ENCODE measurements at places on chromosomes 4 and X. TPM values are rescaled to one million over a fixed set of nuclear protein-coding genes. Genes with fewer than 3 reads are reported as not detected.

- no peak overlapping the region for H3K4me3 ChIP-seq
- no peaks in the 10 kb centered on the region for H3K4me1 ChIP-seq
- no peak for DNase-seq
These were observed 229.5 kb downstream of the SPCS3 start for GRCh38 chr4:176549161-176549865.

GRCh38 chr4:150117094-150117493 is 38.8 kb downstream of the DCLK2 start:
- H3K27me3 ChIP-seq: no peaks in the 10 kb centered on the region
- DNase-seq: no peak
- no peaks in the 10 kb centered on the region for H3K4me1 ChIP-seq
- H3K27ac ChIP-seq: no peak overlapping the region
- H3K4me3 ChIP-seq: no peak overlapping the region
- H3K36me3 ChIP-seq: no peaks in the 10 kb centered on the region

DNA sequence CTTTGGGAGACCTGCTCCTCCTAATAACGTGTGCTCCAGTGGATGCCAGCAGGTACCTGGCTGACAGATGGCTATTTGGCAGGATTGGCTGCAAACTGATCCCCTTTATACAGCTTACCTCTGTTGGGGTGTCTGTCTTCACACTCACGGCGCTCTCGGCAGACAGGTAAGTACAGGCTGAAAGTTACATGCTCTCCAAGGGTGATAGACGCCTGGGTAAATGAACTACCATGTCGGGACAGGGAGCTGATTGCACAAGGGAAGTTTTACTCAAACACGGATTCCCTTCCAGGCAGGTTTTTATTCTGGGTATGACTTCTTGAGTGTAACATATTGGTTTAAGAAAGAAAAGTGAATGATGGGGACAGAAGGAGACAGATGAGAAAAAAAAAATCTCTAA is 836 bp downstream of the GRPR start:
- H3K27me3 ChIP-seq: no peaks in the 10 kb centered on the region
- no peaks in the 10 kb centered on the region for H3K4me1 ChIP-seq
- no peak for DNase-seq
- no peaks in the 10 kb centered on the region for H3K36me3 ChIP-seq

GRCh38 chr4:135197641-135198040 is 996.1 kb upstream of the PABPC4L start:
- H3K36me3 ChIP-seq: no peaks in the 10 kb centered on the region
- H3K27ac ChIP-seq: no peak overlapping the region
- no peak overlapping the region for H3K4me3 ChIP-seq
- H3K4me1 ChIP-seq: no peaks in the 10 kb centered on the region
- H3K27me3 ChIP-seq: no peaks in the 10 kb centered on the region
- DNase-seq: no peak

DNA sequence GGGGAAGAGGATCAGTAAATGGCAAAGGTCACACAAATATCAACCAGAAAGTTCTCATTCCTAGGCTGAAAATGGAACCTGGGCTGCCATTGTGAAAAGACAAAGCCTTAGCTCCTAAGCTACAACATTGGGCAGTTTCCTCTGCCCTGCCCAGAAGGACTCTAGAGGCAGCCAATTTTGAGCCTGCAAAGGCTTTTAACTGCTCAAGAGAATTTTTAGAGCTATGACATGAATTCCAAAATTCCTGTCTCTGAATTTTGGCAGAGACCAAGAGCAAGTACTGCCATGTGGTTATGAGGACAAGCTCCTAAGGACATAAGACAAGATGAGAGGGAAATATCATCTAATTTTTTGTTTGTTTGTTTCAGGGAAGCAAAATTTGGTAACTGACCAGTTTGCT is 29.6 kb upstream of the IGFBP7 start:
- no peak for DNase-seq
- H3K27me3 ChIP-seq: no peaks in the 10 kb centered on the region
- H3K36me3 ChIP-seq: no peaks in the 10 kb centered on the region
- no peaks in the 10 kb centered on the region for H3K4me1 ChIP-seq
- no peak overlapping the region for H3K27ac ChIP-seq

DNA sequence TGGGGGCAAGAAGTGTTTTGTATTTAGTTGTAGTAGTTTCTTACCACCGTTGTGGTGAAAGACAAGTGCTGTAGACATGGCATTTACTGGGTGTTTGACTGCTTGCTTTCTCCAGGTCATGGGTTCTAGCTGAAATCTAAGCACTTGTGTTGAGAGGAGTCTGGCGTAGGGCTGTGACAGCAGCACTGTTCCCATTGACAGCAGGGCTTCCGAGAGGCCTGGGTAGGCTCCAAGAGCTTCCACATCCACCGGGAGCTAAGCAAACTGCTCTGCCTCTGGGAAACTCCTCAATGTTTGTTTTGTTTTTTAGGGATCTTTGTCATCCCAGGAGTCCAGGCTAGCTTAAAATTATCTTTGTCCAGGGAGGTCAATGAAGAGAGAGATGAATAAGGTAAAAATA is 44.3 kb downstream of the BMPR1B start:
- no peak for DNase-seq
- H3K27me3 ChIP-seq: no peaks in the 10 kb centered on the region
- no peak overlapping the region for H3K4me3 ChIP-seq

GRCh38 chr4:130468340-130468739 is 1372.4 kb downstream of the C4orf33 start:
- DNase-seq: no peak
- H3K4me1 ChIP-seq: no peaks in the 10 kb centered on the region
- H3K27ac ChIP-seq: no peak overlapping the region
- H3K36me3 ChIP-seq: no peaks in the 10 kb centered on the region
- H3K27me3 ChIP-seq: no peaks in the 10 kb centered on the region

DNA sequence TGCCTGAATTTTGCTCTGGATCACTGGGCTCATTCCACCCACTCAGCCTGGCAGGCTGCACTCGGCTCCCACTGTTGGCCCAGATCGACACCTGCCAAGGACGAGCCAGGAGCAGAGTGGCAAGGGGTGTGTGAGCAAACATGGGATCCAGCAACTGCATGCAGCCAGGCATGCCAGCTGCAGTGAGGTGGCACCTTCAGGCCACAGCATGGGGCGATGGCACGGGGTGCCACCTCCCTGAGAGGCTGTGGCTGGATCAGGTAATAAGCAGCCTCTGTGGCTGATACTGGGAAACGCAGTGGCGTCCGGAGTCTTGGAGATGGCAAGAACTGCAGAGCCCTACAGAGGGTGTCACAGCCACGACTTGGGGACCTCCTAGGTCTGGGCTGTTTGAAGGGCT is 244.5 kb upstream of the FSTL5 start:
- no peak overlapping the region for H3K4me3 ChIP-seq
- no peak overlapping the region for H3K27ac ChIP-seq
- DNase-seq: no peak
- H3K27me3 ChIP-seq: no peaks in the 10 kb centered on the region

DNA sequence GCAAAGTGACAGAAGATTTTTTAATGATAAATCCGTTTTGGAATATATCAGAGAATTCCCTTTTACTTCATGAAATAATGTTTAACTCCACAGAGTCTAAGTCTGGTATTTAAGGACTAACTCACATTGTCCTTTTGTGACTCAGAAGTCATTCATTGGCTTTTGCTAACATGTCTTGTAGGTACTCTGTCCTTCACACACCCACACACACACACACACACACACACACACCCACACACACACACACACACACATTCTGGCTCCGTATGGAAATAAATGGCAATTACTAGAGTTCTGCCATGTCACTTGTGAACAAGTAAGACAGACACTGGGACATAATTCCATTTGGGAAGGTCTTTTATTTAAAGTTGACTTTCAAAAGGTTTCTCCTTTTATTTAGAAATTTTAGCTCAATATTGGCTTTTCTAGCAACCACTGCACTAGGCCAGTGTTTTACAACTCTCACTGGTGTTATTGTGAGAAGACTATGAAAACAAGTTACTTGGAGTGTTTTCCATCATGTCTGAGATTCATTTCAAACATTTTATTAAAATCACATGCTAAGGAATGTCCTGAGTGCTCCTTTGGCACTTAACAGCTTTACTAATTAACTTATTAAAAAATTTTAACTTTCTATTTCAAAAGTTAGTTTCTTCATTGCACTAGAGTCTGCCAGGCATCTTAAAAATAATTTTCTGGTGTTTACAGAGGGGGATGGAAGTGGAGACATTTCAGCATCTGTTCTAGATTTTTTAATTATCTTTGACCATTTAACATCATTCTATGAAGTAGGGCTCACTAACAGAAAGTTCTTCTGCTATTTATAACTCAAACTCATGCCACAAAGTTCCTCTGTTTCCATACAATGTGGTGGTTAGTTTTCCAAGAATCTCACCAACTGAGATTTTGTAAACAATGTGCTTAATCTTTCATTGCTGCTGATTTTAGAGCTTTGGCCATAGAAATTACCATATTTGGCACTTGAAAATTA is 240.3 kb upstream of the GPC4 start:
- H3K27me3 ChIP-seq: no peaks in the 10 kb centered on the region
- DNase-seq: no peak
- no peak overlapping the region for H3K27ac ChIP-seq
- no peak overlapping the region for H3K4me3 ChIP-seq
- no peaks in the 10 kb centered on the region for H3K4me1 ChIP-seq

GRCh38 chr4:150337734-150338133 is 244.2 kb upstream of the MAB21L2 start:
- no peaks in the 10 kb centered on the region for H3K4me1 ChIP-seq
- H3K27me3 ChIP-seq: no peaks in the 10 kb centered on the region
- DNase-seq: no peak
- no peaks in the 10 kb centered on the region for H3K36me3 ChIP-seq

- H3K27me3 ChIP-seq: no peaks in the 10 kb centered on the region
- no peak overlapping the region for H3K4me3 ChIP-seq
- H3K27ac ChIP-seq: no peak overlapping the region
- H3K36me3 ChIP-seq: no peaks in the 10 kb centered on the region
- DNase-seq: no peak
- H3K4me1 ChIP-seq: no peaks in the 10 kb centered on the region
These were observed 212.7 kb downstream of the GRID2 start for GRCh38 chr4:92516450-92516849.

DNA sequence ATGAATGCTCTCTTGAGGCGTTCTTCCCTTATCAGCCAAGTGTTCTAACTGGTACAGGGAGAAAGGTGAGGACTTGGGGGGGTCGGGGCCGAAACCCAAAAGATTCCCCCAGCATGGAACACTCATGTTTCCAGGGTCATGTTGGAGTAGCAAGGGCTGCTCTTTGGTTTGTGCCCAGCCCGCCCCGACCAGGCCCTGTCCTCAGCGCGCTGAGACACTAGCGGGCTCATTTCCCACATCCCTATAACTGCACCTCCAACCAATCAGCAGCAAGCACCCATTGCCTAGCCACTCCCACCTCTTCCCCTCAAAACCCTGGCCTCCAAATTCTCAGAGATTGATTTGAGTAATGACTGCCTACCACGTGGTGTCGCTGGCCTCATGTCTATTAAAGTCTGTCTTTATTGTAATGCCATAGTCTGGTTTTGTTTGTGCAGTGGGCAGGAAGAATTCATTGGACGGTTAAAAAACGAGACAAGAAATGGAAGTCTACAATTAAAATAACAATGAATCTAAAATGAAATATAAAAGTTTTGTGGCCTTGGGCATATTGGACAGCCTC is 1928.4 kb downstream of the STIM2 start:
- no peaks in the 10 kb centered on the region for H3K36me3 ChIP-seq
- no peak for DNase-seq
- no peak overlapping the region for H3K4me3 ChIP-seq
- no peak overlapping the region for H3K27ac ChIP-seq
- H3K4me1 ChIP-seq: no peaks in the 10 kb centered on the region
- H3K27me3 ChIP-seq: no peaks in the 10 kb centered on the region

DNA sequence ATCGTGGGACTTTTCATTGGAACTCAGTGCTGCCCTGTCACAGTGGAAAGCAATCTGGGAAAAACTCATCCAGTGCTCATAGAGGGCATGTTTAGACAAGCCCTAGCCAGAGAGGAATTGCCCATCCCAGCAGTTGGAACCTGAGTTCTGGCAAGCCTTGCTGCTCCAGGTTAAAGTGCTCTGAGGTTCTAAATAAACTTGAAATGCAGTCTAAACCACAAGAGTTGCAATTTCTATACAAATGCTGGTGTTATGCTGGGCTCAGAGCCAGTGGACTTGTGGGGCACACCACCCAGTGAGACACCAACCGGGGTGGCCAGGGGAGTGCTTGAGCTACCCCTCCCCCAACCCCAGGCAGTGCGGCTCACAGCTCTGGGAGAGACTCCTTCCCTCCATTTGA is 142.8 kb upstream of the PPP1R2C start:
- H3K36me3 ChIP-seq: no peaks in the 10 kb centered on the region
- no peak for DNase-seq
- H3K4me1 ChIP-seq: no peaks in the 10 kb centered on the region
- H3K4me3 ChIP-seq: no peak overlapping the region
- no peaks in the 10 kb centered on the region for H3K27me3 ChIP-seq
- no peak overlapping the region for H3K27ac ChIP-seq

DNA sequence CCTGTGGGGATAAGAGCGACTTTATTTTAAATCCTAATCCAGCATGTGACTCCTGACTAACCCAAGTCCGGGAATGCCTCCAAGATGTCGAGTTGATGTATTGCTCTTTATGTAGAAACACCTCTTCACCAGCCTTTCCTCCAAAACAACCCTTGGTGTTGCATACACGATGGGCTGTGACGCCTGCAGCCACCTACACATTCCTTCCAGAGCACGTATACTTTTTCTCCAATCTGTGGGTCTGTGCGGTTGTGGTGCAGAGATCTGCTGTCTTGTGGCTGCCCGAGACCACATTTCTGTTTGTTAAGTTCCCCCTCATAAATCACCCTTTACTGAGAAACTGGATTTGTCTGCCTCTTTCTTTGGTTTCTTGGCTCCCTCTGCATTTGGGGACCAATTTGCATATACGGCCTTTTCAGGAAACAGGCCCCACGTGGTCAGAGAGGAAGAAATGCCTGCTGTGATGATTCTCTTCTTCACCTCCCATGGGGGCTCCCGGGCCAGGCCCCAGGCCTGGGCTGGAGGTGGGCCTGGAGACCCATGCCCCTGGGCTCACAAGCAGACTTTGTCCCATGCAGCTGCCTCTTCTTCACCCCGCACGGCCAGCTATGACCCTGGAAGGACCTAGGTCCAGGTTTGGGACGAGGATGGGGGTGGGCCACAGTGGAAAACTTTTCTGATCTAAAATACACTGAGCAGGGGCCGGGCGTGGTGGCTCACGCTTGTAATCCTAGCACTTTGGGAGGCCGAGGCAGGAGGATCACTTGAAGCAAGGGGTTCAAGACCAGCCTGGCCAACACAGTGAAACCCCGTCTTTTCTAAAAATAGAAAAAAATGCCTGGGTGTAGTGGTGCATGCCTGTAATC is 21.4 kb upstream of the AFAP1 start:
- H3K27ac ChIP-seq: no peak overlapping the region
- H3K4me1 ChIP-seq: peaks cover 33% of the 10 kb centered on the region
- H3K4me3 ChIP-seq: no peak overlapping the region
- no peaks in the 10 kb centered on the region for H3K36me3 ChIP-seq
- no peaks in the 10 kb centered on the region for H3K27me3 ChIP-seq

GRCh38 chr4:66091786-66092185 is 421.5 kb upstream of the EPHA5 start:
- no peak overlapping the region for H3K27ac ChIP-seq
- no peaks in the 10 kb centered on the region for H3K27me3 ChIP-seq
- no peaks in the 10 kb centered on the region for H3K36me3 ChIP-seq
- no peak overlapping the region for H3K4me3 ChIP-seq
- no peak for DNase-seq

- H3K27ac ChIP-seq: no peak overlapping the region
- DNase-seq: no peak
- no peaks in the 10 kb centered on the region for H3K27me3 ChIP-seq
- peaks cover 14% of the 10 kb centered on the region for H3K4me1 ChIP-seq
These were observed 6.7 kb downstream of the APOO start for GRCh38 chrX:23901060-23901459.

The APLN gene
- not detected for total RNA-seq

The GRIA2 gene
- not detected for total RNA-seq

The NR3C2 gene
- total RNA-seq: 46.0 TPM

The MMRN1 gene
- total RNA-seq: 0.52 TPM

The ZGRF1 gene
- total RNA-seq: 7.6 TPM

The CABS1 gene
- not detected for total RNA-seq

The FGF5 gene
- total RNA-seq: 0.06 TPM

Measured in CD4-positive, alpha-beta memory T cell (primary cell).